Stimulated activated CD4-positive, alpha-beta T cell treated with anti-CD3 and anti-CD28 coated beads, Interleukin-15, amount 100 ng/mL, for 48 hours (primary cell): ENCODE measurements at places on chromosomes 16 and 17.

- DNase-seq = no peak
Measured at GRCh38 chr17:52666264-52666663, 507.8 kb upstream of the CA10 start.

- no peak for DNase-seq
Measured at GRCh38 chr17:71337938-71338337, 782.9 kb upstream of the SOX9 start.

DNA sequence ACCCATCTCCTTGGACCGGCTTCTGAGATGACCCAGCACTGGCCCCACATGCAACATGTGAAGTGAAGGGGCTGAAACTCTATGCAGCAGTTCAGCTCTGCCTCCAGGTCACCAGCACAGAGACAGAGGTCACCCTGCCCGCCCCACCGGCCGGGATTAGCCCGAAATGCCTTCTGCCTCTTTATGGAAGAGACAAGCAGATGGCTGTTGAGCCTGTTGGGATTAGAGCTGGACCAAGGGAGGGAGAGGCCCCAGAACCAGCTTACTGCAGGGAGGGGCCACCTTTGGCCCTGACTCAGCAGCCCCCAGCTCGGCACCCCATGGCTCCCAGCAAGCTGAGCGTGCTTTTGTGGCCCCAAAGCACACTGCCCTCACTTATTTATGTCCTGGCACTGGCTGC, 5.7 kb downstream of the AIPL1 start:
- no peak for DNase-seq

DNA sequence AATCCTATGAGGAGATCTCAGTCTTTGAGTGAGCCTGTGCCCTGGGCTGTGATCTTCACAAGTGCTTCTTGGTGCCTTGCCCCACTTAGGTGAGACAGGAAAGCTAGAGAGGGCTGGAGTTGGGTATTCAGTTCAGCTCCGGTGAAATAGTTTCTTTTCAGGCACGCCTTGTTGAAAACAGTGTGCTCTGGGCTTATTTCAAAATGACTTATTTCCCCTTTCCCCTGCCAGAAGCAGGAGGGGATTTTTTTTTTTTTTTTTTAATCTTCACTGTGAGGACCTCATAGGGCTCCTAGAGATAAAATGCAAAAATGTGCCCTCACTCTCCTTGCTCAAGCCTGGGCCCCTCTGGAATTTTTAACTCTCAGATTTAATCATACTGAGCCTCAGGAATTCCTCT, 27.2 kb downstream of the MOSMO start:
- no peak for DNase-seq
